Renal cortical epithelial cell (primary cell): ENCODE measurements at places on chromosomes 2 and 18.

DNA sequence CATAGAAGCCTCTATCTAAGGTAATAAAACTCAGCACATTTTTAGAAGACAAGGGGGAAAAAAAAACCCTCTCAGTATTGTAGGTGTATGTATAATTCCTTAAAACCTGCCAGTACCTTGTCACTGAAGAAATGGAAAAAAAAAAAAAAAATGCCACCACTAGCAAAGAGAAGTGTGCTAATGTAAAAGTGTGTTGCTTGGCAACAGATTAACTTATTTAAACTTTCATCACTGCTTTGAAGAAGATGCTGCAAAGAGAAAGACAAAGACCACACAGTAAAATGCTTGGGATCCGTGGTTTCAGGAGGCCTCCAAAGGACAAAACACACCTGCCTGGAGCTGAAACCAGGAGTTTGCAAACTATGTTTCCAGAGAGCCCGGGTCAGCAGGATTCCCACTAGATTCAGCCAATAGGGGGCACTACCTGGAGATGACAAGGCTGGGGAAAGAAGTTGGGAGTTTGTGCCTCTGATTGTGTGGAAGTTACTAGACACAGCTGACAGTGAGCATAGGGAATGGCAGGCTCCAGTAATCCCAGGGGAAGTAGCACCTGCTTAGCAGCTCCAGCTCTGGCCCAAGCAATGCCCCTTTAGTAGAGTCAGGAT is 169.1 kb upstream of the TRIB2 start:
- DNase-seq, result no peak

DNA sequence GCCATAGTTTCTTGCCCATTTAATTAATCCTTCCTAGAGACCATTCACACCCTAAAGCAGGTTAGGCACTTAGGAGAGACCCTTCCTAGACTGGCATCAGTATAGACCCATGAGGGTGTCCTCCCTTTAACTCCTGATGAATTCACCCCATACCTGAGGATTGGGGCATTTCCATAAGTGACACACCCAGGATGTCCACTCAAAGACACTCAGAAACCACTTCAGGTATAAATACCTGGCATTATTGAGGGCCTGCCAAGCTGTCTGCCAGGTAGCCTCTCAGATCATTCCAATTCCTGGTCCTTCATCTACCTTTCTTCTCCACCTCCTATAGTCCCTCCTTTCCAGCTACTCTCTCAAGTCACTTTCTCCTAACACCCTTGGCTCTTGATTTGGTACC is 57.5 kb upstream of the SLC14A2 start:
- DNase-seq, result no peak

DNA sequence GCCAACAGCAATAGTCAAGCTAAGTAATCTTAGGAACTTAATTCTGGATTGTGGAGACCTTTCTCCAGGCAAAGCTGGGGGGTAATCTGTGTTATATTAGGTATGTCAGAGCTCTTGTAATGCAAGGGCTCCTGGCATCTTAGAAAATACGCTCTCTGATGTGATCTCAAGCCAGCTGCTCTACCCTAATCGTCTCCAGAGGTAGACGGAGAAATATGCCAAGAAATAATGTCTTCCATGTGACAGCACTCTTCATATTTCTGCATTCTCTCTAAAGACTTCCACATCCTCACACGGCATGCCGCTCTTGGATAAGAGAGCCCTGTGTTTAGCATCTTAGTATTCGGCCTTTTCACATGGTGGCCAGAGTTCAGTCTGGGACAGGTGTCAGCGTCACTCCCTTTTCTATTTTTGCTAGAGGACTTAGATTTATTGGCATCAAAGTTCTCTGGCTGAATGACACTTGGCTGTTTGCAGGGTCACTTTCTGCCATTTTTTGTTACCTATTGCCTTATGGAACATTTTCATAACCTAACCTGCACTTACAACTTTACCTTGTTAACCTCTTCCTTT is 25.2 kb downstream of the CAPN13 start:
- DNase-seq, result no peak

GRCh38 chr2:96315400-96316071 is 9.6 kb upstream of the ITPRIPL1 start:
- peak; percentile 47 for DNase-seq

- no peak for DNase-seq
These were observed 819.1 kb upstream of the FSHR start for GRCh38 chr2:49973436-49973835.

GRCh38 chr2:125313806-125314205 is 1288.7 kb downstream of the CNTNAP5 start:
- DNase-seq, result peak; percentile 1

DNA sequence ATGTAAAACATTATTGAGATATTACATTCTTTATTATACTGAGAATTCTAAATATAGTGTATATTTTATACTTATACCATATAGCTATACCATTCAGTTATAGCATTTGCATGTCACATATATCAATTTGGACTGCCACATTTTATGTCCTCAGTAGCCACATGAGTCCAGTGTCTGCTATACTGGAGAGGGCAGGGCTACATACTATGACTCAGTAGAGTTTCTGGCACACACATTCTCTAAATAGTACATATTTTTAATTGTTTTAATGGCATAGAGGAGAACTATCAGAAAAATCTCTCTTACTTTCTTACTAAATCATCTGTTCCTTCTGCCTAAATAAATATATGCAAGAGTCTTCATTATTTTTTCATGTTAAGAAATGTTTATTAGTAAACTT is 55.4 kb upstream of the COL5A2 start:
- peak; percentile 5 for DNase-seq

DNA sequence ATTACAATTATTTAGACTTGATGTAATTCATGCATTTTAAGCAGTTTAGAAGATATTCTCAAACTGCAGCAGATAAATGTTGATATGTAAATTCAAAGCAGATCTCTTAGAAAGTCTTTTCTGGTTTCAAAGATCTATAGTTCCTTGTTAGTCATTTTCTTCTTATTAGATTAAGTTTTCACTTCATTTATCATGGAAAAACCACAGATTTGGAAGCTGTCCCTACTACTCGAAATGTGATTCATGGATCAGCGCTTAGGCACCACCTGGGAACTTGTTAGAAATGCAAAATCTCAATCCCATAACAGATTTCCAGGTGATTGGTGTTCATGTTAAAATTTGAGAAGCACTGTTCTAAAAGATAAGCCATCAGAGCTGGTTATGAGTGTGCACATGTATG is 92.8 kb upstream of the CDH2 start:
- DNase-seq, result no peak

GRCh38 chr18:8332286-8332685 is 277.0 kb upstream of the RAB12 start:
- DNase-seq, result no peak

DNA sequence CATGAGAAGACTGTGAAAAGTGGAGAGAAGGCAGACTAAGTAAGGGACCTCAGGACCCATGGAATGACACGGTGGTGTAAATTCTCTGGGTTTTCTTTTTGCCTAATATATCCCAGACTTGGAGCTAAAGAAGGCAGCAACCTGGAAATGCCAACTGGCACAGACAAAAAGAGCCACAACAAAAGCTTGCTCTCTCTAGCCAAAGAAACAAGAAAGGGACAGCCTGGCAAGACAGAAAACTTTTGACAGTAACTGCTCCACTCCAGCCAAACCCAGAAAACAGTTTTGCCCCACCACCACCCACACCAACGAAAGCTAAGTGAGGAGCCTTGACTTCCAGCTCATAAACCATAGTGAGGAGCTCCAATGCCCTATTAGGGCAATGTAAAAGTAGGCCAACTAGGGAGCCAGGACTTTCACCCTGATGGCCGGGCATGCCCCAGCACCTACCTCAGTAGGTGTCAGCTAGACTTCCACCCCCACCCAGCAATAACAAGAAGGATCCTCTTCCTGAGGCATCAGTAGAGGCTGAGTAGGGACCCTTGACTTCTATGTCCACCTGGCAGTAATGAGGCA is 35.5 kb downstream of the PELI1 start:
- no peak for DNase-seq

GRCh38 chr2:21256006-21256405 is 132.2 kb downstream of the TDRD15 start:
- DNase-seq, result peak; percentile 77

DNA sequence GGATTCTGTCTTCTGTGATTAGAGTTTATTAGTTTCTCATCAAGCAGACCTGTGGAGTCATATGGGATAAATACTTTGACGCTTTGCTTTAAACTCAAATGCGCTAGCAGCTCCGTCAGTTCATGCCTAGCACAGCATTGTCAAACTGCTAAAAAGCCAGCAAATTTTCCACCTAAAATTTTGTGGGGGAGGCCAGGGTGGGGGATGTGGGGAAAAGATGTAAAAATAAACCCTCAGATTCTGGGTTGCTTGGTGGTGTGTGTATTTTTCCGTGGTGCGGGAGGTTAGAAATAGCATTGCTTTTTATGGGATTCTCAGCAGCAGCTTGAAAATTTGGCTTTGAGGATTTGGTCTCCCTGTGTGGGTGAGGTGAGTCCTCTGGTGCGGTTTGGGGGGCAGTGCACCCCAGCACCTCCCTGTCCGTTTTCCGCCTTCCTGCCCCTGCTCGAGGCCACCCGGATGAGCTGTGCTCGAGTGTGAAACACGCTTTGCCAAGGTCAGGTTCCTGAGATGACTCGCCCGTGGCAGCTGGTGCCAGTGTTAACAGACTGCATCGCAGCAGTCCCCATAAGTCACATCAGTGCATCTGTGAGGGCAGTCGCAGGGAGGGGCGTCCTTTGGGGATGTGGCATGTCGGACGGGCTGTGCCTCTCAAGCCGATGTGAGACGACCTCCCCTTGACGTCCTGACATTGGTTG is 65.9 kb downstream of the LDLRAD4 start:
- no peak for DNase-seq

DNA sequence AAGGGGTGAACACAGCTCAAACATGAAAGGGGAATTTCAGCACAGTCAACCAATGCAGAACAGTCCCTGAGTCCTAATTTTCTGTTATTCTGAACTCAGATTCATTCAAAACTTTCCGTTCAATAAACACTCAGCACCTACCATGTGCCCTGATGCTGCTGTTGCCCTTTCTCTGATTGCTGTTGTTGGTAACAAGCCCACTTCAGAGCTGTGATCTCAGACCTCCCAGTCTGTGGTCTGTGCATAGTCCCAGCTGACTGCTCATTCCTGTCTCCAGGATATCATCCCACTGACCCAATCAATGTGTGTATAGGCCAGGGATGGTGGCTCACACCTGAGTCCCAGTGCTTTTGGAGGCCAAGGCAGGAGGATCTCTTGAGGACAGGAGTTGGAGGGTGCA is 82.7 kb upstream of the SLC35G4 start:
- no peak for DNase-seq

DNA sequence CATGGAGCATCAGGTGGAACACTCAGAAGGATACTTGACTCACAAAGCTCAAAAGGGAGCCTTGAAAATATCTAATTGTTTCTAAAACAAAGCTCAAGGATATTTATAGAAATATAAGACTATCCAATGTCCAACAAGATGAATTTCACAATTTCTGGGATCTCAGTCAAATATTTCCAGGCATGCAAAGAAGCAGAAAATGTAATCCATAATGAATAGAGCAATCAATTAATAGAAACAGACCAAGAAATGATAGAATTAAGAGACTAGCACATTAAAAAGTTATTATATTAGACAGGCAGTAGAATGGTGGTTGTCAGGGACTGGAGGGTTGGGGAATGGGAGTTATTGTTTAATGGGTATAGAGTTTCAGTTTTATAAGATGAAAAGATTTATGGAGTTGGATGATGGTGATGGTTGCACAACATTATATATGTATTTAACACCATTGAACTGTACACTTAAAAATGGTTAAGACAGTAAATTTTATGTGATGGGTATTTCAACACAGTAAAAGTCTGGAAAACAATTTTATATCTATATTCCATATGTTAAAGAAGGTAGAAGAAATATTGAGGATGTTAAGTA is 189.9 kb upstream of the PIEZO2 start:
- no peak for DNase-seq

- peak; percentile 78 for DNase-seq
These were observed 11.1 kb downstream of the DHRS9 start for GRCh38 chr2:169080250-169081069.

- no peak for DNase-seq
These were observed 4.8 kb downstream of the ATOH8 start for GRCh38 chr2:85758361-85759256.
